Activated CD4-positive, alpha-beta T cell treated with anti-CD3 and anti-CD28 coated beads for 36 hours (primary cell): ENCODE measurements at places on chromosomes 1 and 21. TPM values are rescaled to one million over a fixed set of nuclear protein-coding genes. Genes with fewer than 3 reads are reported as not detected.

CD1E gene
- not detected for total RNA-seq

EFCAB7 gene
- total RNA-seq: 9.1 TPM

NTMT2 gene
- total RNA-seq: not detected

MYOC gene
- total RNA-seq: not detected

CHIA gene
- not detected for total RNA-seq

NOS1AP gene
- total RNA-seq: 0.35 TPM

SPRR3 gene
- not detected for total RNA-seq

DNA sequence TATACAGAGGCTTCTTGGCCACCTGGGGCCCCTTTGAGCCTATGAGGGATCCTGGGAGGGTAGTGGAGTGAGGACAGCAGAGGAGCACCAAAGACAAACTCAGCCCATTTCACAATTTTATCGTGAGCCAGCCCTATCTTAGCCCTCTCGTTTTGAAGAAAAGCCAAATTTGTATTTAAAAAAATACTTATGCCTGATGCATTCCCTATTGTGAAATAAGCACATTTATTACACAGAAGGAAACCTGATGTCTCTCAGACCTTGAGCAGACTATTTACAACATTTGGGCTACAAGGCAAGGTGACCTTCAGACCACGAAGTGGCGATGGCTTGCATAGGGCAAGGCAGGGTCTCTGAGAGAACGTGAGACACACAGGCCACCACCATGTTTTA lies 41.3 kb upstream of the H6PD start:
- no peaks in the 10 kb centered on the region for H3K36me3 ChIP-seq
- no peak overlapping the region for H3K4me3 ChIP-seq
- no peak overlapping the region for H3K27ac ChIP-seq

GRCh38 chr1:244603498-244603897 lies 49.4 kb upstream of the DESI2 start:
- H3K36me3 ChIP-seq: no peaks in the 10 kb centered on the region
- H3K4me1 ChIP-seq: peaks cover 15% of the 10 kb centered on the region
- peaks cover 4% of the 10 kb centered on the region for H3K27me3 ChIP-seq
- H3K4me3 ChIP-seq: no peak overlapping the region

- peak; percentile 79 for DNase-seq
- H3K27me3 ChIP-seq: peaks cover 5% of the 10 kb centered on the region
- peaks cover 27% of the 10 kb centered on the region for H3K36me3 ChIP-seq
- peak overlapping the region; percentile 89 for H3K27ac ChIP-seq
- peaks cover 48% of the 10 kb centered on the region for H3K4me1 ChIP-seq
Measured at GRCh38 chr1:91731815-91732214, 154.1 kb downstream of the TGFBR3 start.

GRCh38 chr21:37348664-37349063 lies 17.9 kb upstream of the DYRK1A start:
- H3K36me3 ChIP-seq: no peaks in the 10 kb centered on the region
- H3K4me3 ChIP-seq: no peak overlapping the region
- H3K27ac ChIP-seq: no peak overlapping the region
- no peak for DNase-seq
- H3K27me3 ChIP-seq: peaks cover 4% of the 10 kb centered on the region

- DNase-seq: no peak
- H3K27ac ChIP-seq: peak overlapping the region; percentile 40
- no peaks in the 10 kb centered on the region for H3K27me3 ChIP-seq
Measured at GRCh38 chr1:54480525-54480848, 67.5 kb upstream of the ACOT11 start.

DNA sequence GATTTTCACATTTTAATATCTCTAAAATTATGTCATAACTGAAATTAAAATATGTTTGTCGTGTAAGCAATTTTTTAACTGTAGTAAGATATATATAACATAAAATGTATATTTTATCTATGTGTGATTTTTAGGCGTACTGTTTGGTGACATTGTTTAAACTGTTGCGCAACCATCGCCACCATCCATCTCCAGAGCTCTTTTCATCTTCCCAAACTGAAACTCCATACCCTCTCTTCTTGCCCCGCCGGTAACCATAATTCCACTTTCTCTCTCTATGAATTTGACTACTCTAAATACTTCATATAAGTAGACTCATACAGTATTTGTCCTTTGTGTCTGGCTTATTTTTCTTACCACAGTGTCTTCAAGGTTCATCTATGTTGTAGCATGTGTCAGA lies 66.4 kb downstream of the DDX20 start:
- no peak overlapping the region for H3K4me3 ChIP-seq
- no peak overlapping the region for H3K27ac ChIP-seq
- no peaks in the 10 kb centered on the region for H3K4me1 ChIP-seq
- no peaks in the 10 kb centered on the region for H3K36me3 ChIP-seq

- no peak overlapping the region for H3K4me3 ChIP-seq
- peaks cover 2% of the 10 kb centered on the region for H3K4me1 ChIP-seq
Measured at GRCh38 chr1:160827418-160827817, 31.4 kb downstream of the LY9 start.

DNA sequence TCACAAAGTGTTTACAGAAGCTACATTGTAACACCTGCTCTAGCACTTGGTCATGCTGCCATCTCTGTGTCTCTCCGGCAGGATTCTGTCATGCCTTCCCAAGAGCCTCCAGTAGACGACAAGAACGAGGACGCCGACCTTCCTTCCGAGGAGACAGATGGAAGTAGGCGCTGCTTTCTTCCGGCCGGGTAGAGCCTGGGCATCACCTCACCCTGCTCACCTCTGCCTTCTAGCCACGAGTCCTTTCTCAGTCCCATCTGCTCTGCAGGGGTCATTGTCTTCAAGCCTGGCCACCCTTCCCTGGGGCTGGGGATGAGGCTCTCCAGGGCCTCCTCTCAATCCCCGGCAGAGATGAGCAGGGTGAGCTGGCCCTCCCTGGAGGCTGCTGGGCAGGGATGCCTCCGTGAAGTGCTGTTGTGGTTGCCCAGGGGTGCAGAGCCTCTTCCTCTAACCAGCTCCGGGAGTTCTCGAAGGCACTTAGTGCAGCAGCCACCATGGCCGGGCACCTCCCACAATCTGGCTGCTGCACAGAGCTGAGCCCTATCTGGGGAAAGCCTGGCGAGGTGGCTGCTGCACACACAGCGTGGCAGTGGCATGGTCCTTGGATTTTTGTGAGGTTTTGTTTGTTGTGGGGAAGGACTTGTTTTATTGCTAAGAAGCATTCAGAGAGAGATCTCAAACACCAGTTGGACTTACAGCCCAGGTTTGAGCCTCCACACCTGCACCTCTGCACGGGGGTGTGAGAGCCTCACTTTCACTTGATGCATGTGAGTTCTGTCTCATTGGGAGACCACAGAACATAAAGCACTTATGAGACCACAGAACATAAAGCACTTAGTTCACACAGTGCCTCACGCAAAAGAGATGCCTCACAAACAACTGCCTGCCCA lies 48.4 kb downstream of the FAAP20 start:
- no peaks in the 10 kb centered on the region for H3K36me3 ChIP-seq
- no peak overlapping the region for H3K4me3 ChIP-seq
- DNase-seq: peak; percentile 51
- H3K4me1 ChIP-seq: no peaks in the 10 kb centered on the region

DNA sequence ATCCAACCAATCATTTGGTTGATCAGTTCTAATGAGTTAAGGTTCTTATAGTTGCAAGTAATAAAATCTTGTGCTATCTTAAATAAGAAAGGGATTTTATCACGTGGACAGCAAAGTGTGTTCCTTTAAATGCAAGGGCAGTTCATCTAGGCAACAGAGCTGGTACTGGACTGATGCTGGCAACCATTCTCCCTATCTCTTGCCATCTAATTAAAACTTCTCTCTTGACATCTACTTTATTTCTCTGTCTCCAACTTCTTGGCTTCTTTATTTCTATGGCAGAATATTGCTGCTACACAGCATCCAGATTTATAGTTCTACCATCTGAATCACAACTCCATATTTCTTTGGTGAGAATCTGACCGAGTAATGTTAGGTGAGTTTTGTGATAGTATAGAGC lies 115.2 kb upstream of the CACYBP start:
- no peak overlapping the region for H3K27ac ChIP-seq
- H3K27me3 ChIP-seq: no peaks in the 10 kb centered on the region
- no peak for DNase-seq

DNA sequence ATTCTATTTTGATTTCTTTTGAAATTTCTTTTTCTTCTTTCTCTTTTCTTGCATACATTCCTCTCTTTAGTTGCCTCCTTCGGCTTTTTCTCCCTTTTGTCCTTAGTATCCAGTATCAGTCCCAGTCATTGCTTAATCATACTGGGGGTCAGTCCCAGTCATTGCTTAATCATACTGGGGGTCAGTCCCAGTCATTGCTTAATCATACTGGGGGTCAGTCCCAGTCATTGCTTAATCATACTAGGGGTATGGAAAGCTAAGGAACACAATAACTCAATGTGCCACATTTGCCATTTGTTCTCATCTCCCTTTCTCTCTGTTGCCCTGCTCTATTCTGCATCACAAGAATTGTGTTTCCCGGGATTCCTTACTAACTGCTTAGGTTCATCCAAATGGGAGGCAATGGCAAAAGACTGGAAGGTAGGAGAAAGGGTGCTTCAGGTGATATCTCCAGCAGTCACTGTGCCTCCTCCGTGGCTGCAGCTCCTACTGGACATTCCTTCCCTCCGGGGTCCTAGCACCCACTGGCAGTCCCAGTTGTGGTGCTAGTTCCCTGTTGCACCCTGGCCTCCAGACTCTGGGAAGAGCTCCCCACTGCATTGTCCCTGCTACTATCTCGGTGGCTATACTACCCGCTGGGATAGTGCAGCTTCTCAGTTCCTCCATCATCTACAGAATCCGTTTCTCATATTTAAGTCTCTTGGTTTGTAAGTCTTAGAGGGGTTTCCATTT lies 32.6 kb upstream of the LAMC1 start:
- H3K36me3 ChIP-seq: no peaks in the 10 kb centered on the region
- no peak overlapping the region for H3K27ac ChIP-seq
- no peaks in the 10 kb centered on the region for H3K4me1 ChIP-seq
- DNase-seq: no peak

DNA sequence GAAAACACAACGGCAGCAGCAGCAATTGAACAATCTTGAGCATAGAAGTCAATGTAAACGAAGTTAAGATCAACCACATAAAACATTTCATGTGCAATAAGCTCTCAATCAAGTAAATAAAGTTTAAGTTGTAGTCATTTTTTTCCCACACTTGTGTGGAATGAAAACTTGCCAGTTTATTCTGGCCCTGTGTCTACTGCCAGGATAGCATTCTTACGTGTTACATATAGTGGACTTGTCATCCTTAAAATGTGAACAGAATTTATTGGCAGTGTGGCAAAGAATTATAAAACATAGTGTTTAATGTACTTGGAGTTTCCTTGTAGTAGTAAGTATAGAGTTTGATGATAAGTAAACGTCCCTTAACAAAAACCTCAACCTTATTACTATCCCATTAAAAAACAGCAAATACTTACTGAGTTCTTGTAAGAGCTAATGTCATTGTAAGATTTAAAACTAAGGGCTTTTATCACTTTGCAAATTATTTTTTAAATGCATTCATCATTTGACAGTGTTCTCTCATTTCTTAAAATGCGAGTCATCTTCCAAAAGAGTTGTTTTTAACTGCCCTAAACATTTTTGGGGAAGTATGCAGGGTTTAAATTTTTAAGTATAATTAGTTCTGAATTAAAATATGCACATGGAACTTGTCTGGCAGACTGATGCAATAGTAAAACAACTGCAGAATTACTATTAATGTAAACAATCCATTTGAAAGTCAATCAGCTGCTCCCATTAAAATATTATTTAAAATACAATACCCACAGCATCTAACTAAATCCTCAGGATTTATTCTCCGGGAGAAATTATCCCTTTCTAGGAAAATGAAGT lies 7.9 kb downstream of the COX20 start:
- H3K27ac ChIP-seq: no peak overlapping the region
- H3K4me1 ChIP-seq: peaks cover 64% of the 10 kb centered on the region
- H3K27me3 ChIP-seq: no peaks in the 10 kb centered on the region
- no peak for DNase-seq
